ENCODE measurements at places on chromosomes 7 and 10.

DNA sequence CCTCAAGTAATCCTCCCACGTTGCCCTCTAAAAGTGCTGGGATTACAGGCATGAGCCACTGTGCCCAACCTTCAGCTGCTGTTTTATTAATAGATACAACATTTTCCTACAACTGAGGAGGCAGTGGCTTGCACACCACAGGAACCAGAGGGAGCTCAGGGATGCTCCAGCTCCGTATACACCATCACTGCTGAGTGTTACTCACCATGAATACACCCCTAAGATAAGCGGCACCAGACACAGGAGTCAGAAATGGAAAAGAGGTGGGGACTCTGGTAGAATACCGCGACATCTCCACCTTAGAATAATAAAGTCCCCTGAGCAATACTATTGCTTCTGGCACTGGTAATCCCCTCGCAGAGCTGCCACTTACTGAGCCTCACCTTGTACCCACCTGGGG lies 68.7 kb upstream of the PDLIM1 start:
- DNase-seq = no peak

- DNase-seq = no peak
Measured at GRCh38 chr7:6026820-6027311, 4.3 kb upstream of the ANKRD61 start.

GRCh38 chr10:34078017-34078744 lies 736.9 kb downstream of the PARD3 start:
- DNase-seq = no peak

- no peak for DNase-seq
Measured at GRCh38 chr7:47007471-47007870, 574.4 kb downstream of the TNS3 start.

GRCh38 chr7:107312418-107312817 lies 143.6 kb downstream of the HBP1 start:
- DNase-seq = no peak

DNA sequence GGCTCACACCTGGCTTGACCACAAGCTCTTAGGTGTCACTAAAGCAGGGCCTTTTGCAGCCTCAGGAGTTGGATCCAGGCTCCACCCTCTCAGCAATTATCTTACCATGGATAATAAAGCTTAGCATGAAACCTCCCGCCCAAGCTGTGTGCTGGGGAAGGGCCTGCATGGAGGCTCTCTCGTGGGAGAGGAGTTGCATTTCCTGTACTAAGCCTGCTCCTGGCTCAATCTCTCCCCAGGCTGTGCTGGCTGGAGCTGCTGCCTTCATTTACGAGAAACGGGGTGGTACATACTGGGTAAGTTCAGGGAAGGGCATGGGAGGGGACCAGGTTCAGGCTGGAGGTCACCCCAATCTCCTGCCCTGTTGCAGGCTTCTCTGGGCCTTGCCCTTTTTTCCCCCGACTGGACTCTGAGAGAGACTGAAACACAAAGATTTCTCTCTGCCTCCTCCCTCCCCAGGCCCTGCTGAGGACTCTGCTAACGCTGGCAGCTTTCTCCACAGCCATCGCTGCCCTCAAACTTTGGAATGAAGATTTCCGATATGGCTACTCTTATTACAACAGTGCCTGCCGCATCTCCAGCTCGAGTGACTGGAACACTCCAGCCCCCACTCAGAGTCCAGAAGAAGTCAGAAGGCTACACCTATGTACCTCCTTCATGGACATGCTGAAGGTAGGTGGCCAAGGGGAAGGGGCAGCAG lies 2.7 kb downstream of the TMEM176A start:
- no peak for DNase-seq

DNA sequence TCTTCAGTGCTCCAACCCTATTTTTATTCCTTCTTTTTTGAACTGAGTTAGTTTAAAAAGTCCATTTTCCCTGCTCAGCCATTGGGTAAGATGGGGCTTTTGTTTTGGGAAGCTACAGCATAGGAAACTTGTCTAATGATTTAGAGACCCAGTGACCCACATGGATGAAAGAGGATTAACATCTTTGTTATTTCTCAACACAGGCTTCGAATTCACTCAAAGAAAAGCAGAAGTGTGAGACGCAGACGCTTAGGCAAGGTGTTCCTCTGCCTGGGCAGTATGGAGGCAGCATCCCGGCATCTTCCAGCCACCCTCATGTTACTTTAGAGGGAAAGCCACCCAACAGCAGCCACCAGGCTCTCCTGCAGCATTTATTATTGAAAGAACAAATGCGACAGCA lies 152.0 kb downstream of the HDAC9 start:
- no peak for DNase-seq

- no peak for DNase-seq
Measured at GRCh38 chr10:123553810-123554430, 112.2 kb upstream of the GPR26 start.

- DNase-seq = no peak
Measured at GRCh38 chr10:15484128-15484527, 113.0 kb upstream of the FAM171A1 start.

DNA sequence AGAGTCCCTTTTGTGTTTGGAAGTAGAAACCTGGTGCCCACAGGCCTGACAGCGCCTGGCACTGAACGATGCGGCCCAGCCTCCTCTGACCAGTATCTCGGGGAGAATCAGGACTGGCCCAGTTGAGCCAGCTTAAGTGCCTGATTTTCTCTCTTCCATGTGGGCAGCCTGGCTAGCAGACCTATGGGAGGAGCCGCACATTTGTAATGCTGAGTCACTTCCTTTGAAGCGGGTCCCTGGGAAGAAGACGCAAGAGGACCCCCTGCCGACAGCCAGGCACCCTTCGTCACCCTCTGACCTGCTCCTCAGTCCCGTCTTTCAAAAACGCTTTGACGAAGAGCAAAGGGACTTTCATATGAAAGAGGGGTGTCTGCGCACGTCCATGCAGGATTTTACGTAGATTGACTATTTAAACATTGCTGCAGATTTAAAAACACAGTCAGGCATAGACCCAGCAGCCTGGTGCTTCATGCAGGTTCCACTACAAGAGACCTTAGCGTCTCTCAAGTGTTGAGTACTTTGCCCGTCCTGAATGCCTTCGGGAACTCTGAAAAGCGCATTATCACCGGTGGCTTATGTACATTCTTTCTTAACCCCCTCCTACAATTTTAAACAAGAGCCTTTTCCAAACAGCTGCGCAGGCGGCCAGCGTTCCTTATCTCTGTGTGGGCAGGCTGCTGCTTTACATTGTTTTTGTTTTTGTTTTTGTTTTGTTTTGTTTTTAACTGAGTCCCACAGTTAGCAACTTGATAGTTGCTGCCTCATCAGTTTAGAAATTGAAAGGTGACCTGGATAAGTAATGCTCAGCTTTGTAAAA lies 36.5 kb upstream of the AP5Z1 start:
- DNase-seq = no peak
